ENCODE measurements at places on chromosomes 12 and 14. TPM values are rescaled to one million over a fixed set of nuclear protein-coding genes. Genes with fewer than 3 reads are reported as not detected.

The KLRC3 gene
- total RNA-seq: not detected

The CLEC2A gene
- total RNA-seq: not detected

DNA sequence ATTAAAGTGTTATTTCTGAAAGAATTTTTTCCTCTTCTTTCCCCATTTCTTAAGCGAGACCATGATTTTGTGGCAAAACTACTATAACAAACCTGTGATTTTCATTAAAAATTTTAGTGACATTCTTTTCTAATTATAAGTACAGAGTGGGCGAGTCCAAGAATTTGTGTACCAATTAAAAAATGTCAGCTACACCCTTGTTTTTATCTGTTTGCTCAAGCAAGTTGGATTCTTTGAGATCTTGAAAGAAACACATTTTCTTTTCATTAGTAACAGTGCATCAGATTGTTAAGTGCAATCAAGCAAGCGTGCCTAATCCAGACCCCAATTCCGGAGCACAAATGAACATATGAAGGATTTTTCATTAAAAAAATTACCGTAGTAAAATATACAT lies 338.8 kb upstream of the DDHD1 start:
- no peak for DNase-seq

GRCh38 chr14:22493753-22494152 lies 95.3 kb downstream of the DAD1 start:
- DNase-seq: no peak

GRCh38 chr14:97456958-97457357 lies 659.8 kb downstream of the VRK1 start:
- DNase-seq: no peak

DNA sequence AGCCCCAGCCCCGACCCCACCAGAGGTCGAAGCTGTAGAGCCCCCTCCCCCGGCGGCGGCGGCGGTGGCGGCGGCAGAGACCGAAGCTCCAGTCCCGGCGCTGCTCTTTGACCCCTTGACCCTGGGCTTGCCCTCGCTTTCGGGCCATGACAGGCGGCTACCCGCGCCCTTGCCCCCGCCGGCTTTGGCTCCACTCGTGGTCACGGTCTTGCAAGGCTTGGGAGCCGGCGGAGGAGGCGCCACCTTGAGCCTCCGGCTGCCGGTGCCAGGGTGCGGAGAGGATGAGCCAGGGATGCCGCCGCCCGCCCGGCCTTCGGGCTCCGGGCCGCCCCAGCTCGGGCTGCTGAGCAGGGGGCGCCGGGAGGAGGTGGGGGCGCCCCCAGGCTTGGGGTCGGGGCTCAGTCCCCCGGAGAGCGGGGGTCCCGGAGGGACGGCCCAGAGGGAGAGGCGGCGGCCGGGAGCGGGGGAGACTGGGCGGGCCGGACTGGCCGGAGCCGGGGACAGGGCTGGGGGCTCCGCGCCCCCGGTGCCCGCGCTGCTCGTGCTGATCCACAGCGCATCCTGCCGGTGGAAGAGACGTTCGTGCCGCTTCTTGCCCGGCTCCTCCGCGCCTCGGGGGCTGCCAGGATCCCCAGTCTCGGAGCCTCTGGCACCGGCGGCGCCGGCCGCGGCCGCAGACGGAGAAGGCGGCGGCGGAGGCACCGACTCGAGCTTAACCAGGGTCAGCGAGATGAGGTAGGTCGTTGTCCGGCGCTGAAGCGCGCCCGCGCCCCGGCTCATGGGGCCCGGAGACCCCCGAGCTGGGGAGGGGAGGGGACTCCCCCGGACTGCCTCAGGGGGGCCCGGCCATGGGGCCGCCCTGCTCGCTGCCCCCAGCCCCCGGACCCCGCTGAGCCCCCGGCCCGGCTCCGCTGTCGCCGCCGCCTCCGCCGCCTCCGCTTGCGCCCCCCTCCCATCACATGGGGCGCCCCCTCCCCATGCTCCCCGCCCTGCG lies 778 bp downstream of the AGAP2 start:
- no peak for DNase-seq
